ENCODE measurements at places on chromosomes 3 and 15.
A peak's percentile ranks its signal among the peaks of the same experiment; 100 is the strongest.

DNA sequence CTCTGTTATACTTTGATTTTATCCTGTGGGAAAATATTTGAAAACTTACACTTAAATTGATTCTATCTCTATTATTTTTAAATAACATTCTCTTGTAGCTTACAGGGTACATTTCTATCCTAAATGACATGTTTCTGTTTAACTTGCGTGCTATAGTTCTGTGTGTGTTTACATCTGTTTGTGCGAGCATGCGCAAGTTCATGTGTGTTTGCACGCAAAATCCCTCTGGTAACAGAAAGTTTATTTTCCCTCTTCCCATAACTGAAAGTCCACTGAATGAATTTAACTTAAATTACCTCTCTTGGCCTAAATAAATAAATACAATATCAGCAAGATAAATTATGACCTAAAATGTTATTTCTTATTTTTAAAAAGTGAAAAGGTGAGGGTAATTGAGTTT, 117.3 kb upstream of the NEO1 start:
- no peak for DNase-seq

GRCh38 chr3:171088496-171088895, 62.0 kb upstream of the SLC2A2 start:
- DNase-seq, result no peak

DNA sequence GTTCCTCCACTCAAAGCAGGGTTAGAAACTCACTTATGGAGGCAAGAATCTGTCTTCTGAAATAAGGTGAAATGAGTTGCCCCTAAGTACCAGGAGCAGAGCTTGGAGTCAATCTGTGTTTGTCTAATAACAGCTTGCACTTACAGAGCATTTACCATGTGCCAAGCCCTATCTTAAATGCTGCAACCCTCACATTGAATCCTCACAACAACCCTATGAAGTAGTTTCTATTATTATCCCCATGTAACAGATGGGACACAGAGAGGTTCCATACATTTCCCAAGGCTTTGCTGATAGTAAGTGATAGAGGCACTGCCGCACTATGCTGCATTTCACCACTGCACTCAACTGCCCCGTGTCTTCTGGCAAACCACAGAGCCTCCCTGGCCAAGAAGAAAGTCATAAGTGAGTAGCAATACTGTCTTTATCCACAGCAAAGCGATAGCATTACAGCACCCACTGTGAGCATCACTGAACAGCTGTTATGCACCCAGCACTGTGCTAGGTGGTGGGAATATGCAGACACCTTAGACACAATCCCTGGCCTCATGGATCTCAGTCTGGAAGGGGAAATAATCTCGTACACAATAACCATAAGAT, 141.5 kb downstream of the SSR3 start:
- DNase-seq, result no peak

GRCh38 chr15:78565951-78566774, 843 bp downstream of the CHRNA5 start:
- no peak for DNase-seq

GRCh38 chr15:57476533-57476975, 100.2 kb downstream of the CGNL1 start:
- DNase-seq, result no peak

DNA sequence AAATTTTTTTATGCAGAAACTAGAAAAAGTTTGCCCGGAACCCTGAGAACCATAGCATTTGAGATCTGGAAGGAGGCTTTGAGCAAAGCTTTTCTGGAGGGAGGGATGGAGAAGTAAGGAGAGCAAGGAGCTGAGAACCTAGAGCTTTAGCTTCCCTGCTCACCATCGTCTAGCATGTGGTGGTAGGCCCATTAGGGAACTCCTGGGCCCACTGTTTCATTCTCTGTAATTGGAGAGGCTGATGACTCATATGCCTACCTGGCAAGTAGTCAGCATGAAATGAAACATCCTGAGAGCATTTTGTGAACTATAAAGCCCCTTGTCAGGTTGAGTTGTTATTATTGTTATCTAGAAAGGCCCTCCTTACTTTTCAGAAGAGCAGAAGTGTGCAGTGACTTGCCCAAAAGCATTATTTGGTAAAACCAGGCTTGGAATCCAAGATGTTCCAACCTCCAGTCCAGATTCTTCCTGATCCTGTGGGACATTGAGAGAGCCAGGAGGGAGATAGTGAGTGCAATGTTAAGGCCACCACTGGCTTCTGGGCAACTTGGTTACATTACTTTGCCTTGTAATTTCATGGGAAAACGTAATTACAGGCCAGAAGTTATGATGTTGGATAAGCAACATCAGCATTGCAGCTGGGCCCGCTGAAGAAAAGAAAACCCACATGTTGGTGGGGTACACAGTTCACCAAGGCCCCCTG, 104.5 kb upstream of the BFSP2 start:
- no peak for DNase-seq

DNA sequence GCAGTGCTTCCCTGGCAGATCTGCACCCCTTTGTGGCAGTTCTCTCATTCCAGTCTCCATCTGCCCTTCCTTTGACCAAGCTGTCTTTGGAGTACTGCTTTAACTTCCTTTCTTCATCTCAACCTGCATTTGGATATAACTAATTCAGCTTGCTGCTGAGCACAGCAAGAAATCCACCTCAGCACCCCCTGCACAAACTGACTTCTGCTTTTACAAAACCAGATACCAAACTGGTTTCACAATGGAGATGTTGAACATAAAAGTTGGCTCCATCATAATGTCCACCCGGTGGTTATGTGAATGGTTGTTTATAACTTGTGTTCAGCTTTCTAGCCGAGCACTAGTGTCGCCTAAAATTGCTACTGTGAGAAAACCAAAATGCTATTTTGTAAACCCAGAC, 341.1 kb upstream of the SEMA6D start:
- DNase-seq, result no peak

- no peak for DNase-seq
Observed at GRCh38 chr3:24220859-24221657, 273.6 kb downstream of the THRB start.

DNA sequence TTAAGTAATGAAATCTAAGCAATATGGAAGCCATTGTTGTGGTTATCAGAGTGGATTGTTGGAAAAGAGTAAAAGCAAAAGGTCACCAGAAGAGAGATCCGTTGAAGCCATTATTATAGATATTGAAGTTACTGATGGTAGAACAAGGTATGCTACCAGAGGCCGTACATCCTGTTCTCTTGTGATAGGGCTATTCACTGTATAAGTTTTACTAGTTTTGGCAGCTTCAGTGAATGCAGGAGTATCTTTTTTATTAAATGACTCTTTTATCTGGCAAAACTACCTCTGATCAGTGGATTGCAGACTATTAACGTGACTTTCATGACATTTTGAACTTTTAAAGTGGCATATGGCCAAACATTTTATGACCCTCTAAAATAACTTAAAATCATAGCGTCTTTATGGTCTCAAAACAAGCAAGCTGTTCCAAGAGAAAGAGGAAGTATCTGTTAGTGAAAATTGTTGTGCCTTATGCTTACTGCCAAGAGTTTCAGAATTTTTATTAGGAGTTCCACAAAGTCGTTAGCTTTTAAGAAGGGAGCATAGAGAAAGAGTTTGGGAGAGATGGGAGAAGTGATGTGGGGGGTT, 102.9 kb downstream of the LRRC49 start:
- no peak for DNase-seq

DNA sequence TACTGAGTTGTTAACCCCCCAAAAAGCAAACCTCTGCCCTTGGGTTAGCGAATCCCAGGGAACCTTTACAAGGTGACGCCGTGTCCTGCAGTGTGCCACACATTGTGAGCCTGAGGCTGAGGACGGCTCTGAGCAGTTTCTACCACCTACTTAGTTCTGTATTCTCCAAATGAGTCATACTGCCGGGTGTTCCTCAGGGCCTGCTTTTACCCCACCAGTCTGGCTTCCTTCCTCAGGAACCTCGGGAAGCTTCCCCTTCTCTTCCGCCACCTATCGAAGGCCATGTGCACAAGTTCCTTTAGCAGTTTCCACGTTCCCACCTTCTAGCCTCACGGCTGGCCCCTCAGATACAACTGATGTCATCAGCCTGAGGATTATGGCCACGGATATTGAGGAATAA, 384.0 kb upstream of the TPM1 start:
- no peak for DNase-seq

GRCh38 chr3:43348852-43349574, 62.7 kb downstream of the SNRK start:
- no peak for DNase-seq

DNA sequence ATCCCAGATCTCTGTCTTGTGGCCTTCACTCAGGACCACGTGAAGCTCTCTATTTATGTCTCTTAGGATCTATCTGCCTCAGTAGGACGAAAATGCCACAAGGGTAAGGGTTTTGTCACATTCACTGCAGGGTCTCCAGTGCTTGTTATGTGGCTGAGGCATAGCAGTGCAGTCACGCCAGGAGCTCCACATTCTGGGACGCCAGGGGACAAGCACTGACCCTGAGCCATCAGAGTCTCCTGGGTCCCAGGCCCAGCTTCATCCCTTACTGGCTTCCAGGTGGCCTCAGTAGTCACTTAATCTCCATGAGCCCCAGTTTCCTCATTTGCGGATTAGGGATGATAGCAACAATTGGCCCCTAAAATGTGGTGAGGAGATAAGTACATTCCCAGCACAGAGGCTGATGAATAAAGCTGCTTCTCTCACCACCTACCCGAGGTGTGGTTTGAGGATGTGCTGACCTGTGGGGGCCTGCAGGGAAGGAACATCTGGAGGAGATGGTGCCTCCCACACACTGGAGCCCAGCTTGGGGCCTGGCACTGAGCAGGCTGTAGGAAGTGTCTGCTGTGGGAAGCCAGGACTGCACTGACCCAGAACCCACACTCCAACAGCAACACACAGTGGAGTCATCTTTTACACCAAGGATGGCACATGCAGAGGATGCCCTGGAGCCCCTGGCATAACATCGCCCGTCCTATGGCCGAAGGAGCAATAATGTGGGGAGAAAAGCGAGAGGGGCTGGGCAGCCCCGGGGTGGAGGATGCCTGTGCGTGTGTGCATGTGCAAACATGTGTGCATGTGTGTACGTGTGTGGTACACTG, 93.2 kb upstream of the IQSEC1 start:
- no peak for DNase-seq

DNA sequence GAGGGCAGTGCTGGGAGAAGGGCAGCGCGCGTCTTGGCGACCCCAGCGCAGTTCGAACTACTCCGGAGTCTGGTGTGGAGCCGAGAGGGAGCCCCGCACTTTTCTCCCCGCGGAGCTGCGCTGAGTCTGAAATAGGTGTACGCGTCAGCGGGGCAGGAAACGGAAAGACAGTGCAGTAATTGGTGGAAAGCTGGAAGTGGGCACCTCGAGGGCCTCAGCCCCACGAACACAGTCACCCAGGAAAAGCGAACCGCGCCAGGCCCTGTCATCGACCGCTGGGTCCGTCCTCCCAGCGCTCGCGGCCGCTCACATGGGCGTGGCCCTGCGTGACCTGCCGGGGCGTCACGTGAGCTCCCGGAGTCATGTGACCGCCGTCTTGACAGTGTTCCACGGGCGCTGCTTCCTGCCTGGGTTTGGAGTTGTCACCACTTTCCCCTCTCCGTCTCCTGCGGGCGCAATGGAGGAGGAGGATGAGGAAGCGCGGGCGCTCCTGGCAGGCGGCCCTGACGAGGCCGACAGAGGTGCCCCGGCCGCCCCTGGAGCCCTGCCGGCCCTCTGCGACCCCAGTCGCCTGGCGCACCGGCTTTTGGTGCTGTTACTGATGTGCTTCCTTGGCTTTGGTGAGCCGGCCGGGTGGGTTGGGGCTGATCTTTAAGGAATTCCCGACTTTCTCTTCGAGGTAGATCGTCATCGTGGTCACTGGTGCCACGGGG, at the start of gene MFSD1:
Gene MFSD1, plus strand, starts transcription at position 359 of the 713 bp plus-strand sequence. Its CDS starts 99 bp downstream, at position 458.
- peak; percentile 96 for DNase-seq

- no peak for DNase-seq
Observed at GRCh38 chr3:97823046-97824004, 1.5 kb downstream of the CRYBG3 start.

DNA sequence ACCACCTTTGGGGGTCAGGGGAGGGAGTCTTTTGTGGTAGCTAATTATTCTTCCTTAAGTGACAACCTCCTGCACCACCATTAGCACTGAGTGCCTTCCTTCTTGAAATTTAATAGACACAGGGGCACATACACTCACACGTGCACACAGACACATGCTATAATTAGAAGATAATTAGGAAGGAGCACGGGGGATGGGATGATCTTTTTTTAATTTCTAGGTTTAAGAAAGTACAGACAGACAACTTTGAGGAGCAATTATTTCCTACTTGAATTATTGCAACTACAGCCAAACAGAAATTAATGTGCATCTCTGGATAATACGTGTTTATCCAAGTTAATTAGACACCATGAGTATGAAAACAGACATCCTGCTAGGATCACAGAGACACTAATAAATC, 44.8 kb upstream of the GUCA1C start:
- DNase-seq, result no peak

GRCh38 chr3:147301781-147302180, 104.6 kb downstream of the ZIC4 start:
- DNase-seq, result no peak

DNA sequence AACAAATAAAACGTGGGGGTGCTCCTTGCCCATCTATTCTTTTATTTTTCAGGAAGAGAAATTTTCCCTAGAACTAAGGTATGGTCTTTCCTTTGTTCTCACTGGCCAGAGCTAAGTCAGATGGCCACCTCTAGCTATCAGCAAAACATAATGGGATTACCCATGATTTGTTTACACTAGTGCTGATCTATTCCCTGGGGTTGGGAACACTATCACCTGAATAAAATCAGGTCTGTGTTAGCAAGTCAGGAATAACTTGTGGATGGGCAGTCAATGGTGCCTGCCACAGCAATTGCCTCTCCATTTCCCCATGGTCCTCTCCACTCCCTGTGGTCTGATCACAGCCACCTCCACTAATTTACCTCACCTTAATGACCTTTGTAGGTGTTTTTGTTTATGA, 181.7 kb upstream of the CADPS start:
- DNase-seq, result no peak

DNA sequence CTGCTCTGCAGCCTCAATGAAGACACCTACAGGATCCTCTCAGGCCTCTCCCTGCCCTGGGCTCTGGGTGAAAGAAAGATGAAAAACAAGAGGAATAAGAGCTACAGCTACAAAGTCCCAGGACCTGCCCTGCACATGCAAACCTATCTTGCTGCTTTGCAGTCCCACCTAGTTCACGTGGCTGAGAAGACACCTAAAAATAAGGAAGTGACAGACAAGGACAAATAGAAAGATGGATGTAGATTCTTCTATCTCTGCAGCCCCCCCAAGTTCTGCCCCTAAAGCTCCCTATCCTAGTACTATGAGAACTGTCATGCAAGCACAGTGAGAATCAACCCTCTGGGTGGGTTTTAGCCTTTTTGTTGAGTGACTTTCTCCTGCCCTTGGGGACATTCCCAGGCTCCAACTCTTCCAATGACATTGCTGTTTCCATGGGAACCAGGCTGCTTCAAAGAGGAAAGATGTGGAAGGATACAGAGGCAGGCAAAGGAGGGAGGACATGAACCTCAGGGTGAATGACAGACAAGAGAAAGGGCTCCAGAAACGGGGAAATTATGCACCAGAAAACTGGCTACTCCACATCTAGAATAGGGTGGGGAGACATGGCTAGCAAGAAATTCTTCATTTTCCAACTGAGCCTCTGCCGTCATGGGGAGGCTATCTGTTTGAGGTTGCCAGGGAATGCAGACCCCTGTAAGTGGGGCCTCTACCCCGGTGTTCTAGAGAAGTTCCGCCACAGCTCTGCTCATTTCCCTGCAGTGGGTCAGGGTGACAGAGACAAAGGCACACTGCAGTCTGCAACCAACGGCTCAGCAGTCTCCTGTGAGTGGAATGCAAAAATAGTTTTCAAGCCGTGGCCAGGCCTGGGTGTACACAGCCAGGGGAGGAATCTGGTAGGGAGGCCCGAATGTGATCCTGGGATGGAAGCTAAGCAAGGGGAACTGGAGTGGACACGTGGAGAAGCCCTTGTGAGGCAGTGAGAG, 5.2 kb downstream of the CSPG5 start:
- no peak for DNase-seq
